ENCODE measurements at places on chromosomes 4 and X.

- no peak for DNase-seq
Measured at GRCh38 chr4:179836179-179837075, 2394.2 kb upstream of the AGA start.

DNA sequence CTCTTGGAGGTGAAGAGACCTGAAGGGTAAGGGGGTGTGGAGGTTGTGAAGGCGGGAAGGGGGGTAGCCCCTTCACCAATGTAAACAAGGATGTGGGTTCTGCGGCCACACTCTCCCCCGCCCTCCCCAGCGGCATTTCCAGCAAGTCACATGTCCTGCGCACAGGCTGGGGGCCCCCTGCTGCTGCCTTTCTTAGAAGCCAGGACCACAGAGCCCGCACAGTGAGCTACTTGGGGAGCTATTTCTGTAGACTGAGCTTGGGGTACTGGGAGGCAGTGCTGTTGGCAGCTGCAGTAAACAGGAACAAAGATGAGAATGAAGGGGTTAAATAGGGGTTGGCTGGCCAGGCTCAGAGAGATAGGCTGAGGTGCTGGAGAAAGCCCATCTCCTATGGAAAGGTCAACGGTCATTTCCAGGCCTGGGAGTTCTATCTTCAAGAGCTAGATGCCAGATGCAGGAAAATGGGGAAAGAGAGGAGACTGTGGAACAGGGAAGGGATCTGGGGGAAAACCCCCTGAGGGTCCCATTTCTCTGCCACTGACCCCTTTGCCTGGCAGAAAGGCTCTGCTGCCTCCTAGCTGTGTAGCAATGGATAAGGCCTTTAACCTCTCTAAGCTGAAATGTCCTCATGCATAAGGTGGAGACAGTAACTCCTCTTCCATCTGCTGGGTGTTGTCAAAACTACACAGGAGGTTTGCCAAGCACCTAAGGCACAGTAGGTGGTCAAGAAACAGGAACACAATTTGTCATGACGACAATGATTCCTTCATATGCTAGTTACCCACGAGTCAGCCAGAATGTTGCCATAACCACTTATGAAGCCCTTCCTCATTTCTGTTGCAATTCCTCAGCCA lies 18.5 kb upstream of the PIM2 start:
- peak; percentile 71 for DNase-seq

GRCh38 chrX:7218321-7219152 lies 70.6 kb upstream of the PUDP start:
- no peak for DNase-seq

DNA sequence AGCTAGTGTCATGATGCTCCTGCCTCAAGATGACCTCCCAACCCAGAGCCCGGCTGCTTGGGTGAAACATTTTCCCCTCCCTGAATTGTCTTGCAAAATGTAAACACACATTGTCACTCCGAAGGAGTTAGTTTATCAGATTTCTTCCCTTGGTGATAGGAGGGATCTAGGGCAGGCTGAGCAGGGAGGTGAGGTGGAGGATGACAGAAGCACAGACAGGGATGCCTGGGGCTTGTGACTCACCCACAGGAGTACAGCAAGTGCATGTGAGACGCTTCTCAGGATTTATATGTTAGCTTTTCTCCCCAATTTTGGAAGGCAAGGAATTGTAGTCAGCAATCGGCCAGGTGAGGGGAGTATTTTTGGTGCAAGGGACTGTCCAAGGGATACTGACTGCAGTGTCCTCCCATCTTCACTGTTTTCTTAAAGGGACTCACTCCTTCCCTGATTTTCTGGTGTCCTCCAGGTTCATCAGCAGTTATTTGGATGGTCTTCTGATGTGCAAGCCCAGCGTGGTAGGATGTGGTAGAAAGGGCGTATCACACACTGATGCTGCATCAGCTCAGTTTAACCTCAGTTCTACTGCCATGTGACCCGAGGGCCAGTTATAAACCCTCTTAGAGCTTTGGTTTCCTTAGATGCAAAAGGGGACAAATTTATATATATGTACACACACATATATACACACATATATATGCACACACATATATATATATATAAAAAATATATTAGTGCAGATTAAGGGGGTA lies 46.2 kb upstream of the IGFBP7 start:
- DNase-seq: no peak

All from stimulated activated CD4-positive, alpha-beta T cell treated with anti-CD3 and anti-CD28 coated beads, TNF-alpha, amount 100 ng/mL, for 1 hour (primary cell).